ENCODE measurements at places on chromosomes 13 and 19.

DNA sequence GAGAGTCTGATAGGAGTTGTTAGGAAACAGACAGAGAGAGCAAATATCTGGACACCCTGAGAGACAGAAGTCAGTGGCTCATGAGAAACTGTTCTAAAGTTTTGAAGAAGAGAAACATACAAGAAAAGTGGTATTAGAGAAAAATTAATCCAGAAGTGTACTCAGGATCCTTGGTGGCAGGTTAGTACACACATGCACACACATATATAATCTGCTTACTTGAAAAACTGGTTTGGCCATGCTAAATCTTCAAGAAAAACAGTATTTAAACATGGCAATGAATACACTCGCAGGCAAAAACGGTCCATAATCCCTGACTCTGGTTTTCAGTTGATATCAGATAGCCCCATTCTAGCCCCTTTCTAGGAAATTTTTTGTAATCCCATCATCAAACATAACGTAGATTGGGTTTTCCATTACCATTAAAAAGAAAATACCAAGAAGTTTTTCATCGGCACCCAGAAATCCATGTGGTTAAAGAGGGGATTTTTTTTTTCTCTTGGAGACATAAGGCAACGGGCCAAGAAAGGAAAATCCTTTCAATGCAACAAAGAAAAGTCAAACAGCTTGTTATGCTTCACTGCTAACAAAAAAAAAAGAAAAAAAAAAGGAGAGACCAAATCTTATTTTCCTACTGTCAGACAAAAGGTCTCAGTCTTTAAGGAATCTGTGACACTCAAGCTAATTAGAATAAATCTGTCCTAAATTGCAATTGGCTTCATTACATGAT is 178.0 kb upstream of the MIR17HG start:
- no peak for DNase-seq

GRCh38 chr19:17097593-17098126 is 22.1 kb downstream of the MYO9B start:
- no peak for DNase-seq

GRCh38 chr13:33541962-33542308 is 256.4 kb upstream of the STARD13 start:
- no peak for DNase-seq

DNA sequence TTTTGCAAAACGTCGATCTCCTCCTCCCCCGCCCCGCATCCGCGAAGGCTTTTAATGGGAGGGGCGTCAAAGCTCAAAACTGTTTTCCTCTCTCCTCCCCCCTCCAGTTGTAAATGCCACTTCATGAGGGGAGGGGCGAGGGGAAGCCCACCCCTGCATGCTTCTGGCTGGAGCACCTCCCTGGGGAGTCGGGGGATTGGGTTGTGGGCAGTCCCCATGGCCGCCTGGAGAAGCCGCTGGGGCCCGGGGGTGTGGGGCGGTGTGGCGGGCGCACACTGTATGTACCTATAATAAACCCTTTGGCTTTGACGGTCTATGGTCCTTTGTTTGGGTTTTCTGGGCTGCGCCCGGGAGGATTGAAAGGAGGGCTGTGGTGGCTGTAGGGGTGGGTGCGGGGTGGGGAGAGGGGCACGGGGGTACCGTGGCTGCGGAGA is 505 bp upstream of the SHKBP1 start:
- DNase-seq, result no peak

GRCh38 chr13:75850916-75851315 is 214.8 kb downstream of the LMO7 start:
- no peak for DNase-seq

DNA sequence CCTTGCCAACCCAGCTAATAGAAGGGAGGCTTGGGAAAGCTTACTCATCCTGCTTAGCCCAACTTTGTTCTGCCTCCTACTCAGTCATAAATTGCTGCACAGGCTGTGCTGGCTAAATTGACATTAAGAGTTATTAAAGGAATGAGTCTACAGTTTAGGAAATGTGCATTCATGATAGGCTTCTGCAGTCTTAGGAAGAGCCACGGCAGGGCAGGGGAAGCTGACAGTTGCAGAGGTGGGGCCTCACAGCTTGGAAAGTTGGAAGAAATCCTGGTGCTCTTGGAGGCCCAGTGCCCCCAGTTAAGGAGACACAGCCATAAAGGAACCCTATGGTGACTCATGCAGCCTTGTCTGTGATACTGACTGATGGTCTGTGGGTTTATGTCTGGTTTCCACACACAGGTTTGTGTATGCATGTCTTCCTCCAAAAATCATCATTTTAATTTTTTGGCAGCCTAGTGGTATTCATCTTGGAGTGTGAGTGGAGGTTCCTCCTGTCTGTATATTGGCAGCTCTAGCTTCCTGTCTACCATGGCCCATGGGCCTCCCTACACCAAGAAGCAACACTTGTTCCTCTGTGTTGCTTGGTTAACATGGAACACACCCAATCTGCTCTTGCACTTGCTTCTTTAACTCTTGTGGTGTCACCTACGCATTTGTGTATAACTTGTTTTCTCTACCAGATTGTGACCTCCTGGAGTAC is 135.0 kb upstream of the KL start:
- no peak for DNase-seq

DNA sequence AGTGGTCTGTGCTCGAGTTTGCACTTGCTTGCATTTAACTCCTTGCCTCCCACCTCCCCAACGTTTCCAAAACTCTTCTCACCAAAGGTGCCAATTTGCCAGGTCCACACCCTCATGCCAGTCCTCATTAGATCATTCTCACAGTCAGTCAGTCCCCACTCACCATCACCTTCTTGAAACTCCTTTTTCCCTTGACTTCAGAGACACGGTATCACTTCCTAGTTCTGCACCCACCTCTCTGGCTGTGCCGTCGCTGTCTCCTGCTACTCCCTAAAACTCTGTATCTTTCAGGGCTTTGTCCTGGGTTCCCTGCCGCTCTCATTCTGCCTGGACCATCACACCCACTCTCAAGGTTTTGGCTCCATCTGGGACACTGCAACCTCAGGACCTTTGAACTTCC is 19.6 kb downstream of the OLFM2 start:
- no peak for DNase-seq

- DNase-seq, result no peak
These were observed 35.5 kb upstream of the TMEM255B start for GRCh38 chr13:113723410-113724015.

GRCh38 chr19:15264061-15264932 is 32.0 kb upstream of the EPHX3 start:
- DNase-seq, result peak; percentile 70

- DNase-seq, result no peak
These were observed 150.6 kb downstream of the DIAPH3 start for GRCh38 chr13:60013166-60013565.

DNA sequence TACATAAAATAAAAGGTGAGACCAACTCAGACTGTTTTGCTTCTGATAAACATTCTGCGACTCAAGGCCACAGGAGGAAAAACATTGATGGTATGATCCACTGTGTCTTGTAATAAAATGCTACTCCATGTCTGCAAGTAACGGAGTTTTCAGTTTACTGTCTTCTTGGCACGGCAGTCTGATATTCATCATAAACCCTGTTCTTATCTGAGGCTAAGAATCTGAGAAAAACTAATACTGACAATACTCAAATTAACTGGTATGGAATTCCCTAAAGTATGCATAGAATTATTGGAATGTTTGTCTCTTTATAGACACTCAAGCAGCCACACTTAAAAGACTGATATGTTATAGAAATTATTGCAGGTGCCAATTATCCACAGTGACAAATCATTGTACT is 125.5 kb downstream of the TBC1D4 start:
- DNase-seq, result no peak

GRCh38 chr13:106156468-106156867 is 379.0 kb downstream of the EFNB2 start:
- no peak for DNase-seq

GRCh38 chr13:26052337-26052736 is 521 bp upstream of the SHISA2 start:
- no peak for DNase-seq

DNA sequence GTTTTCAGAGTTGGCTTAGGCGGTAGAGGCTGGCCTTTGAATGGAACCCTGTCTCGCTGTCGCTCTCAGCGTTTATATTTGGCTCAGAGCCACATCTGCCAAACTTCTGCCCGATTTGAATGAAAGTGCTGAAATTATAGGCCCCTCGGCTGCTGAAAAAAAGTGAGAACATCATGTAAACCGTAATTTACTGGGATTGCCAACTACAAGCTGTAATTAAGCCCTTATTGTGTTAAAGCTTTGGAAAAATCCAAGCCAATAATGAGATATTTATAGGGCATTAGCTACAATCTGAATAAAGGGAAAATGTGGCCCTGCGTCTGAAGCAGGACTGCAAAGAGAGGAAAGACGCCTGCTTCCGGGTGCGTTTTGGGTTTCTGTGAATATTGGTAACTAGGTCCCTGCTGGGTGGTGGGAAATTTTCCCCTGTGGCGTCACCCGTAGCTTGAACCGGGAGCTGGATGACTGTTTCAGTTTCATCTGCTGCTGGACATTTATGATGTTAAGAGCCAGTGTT is 9.9 kb downstream of the DNM2 start:
- DNase-seq, result no peak

DNA sequence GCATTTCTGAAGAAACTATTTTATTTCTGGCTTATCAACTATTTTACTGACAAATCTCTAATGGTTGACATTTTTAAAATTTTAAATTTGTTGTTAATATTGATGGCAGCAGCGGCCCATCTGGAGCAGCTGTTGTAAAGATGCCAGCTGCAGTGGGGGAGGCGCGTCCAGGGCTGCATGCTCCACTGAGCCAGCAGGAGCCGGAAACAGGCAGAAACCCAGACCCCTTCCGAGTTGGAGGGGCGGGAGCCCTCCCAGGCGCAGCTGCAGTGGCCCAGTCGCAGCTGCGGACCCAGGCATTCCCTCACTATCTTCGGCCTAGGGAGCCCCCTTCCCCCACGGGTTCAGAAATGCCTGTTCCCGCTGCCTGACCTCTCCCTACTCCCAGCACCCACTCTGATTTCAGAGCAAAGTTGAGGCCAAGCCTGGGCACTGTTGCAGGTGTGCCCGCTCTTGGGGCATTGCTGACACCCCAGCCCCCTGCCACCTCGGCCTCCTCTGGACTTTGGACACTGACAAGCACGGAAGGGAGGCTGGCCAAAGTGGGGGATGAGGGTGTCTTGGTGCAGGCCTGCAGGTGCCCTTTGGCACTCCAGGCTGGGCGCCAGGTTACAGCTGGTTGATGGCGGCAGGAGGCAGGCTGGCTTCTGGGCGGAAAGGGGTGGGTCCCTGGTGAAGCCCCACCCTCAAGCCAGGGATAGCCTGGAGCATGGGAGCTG is 69.2 kb downstream of the PIBF1 start:
- no peak for DNase-seq

DNA sequence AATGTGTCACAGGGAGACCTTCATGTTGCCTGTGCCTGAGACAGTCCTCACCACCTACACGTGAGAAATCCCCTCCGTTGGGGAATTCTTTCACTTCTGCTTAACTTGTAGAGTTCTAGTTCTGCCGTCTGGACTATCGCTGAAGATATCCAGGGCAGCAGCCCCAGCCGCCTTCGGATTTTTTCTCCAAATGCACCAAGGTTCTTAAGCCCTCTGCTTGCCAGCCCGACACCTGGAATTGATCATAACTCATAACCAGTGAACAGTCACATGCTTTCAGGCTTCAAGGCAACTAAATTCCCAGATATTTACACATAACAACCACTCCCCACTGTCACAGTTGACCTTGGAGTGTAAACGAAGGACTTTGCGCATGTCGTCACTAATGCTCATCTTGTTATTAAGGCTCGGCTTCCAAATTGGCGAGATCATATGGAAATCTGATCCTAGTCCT is 114.4 kb downstream of the RAB20 start:
- peak; percentile 62 for DNase-seq

GRCh38 chr19:34667349-34668076 is 9.4 kb downstream of the SCGB2B2 start:
- no peak for DNase-seq

- peak; percentile 20 for DNase-seq
These were observed 9.1 kb downstream of the SPACA6 start for GRCh38 chr19:51702103-51702824.

DNA sequence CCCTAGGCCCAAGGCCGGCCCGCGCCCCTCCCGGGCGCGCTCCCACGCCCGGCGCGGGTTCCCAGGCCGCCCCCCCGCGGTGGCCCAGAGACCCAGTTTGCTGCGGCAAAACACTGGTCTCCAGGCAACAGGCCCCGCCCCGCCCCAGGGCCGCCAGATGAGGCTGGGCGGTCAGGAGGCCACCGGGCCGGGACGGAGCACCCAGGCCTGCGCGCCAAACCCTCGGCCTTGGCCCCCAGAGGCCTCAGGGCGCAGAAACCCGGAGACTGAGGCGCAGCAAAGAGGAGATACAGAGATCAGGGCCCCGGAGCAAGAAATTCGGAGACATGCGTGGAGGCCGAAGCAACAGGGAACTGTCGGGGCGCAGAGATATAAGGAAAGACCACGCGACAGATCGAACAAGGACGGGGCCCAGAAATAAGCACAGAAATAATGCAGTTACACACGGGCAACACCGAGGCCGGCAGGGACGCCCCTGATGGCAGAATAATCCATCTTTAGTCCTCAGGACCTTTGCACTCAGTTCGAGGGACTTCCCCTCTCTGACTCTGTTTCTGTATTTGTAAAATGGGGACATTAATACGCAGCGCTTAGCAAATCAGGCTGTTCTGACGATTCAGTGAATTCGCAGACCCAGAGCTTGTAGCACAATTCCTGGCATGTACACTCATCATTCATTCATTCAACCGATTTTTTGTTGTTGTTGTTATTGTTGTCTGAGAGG is 20.8 kb upstream of the ERCC1 start:
- DNase-seq, result peak; percentile 90

DNA sequence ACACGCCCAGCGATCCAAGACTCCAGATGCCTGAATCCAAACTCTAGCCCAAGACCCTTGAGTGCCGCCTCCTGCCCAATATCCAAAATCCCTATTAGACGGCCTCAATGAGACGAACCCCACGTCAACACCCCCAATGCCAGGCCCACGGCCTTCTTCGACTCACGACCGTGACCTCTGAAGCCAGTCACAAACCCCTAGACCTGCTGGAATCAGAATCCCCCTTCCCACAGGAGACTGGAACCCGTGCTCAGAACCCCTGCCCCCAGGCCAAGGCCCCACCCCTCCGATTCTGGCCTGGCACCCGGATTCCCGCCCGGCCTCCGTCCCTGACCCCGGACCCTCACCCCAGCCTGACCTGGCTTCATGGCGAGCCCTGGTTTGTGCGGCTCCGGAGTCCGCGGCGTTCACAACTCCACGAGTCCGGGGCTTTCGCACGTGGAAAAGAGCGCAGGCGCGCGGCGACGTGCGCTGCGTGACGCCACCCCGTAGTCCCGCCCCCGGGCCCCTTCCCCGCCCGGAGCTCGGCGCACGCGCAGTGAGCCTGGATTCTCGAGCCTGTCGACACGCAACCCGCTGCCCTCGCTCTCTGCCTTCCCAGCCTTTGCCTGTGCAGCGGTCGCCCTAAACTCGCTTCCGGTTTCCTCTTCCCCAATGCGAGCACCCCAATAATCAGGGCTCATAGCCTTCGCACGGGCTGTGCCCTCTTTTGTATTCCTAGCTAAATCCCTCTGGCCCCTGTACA is at the start of gene FBL:
TSS of gene FBL (minus strand) at position 447 of the 745 bp plus-strand sequence. CDS start at position 368, 79 bp downstream.
- peak; percentile 97 for DNase-seq

Data from GM12865 (cell line).